Fibroblast of lung (primary cell): ENCODE measurements at places on chromosomes 7 and 10. TPM values are rescaled to one million over a fixed set of nuclear protein-coding genes. Genes with fewer than 3 reads are reported as not detected.

DNA sequence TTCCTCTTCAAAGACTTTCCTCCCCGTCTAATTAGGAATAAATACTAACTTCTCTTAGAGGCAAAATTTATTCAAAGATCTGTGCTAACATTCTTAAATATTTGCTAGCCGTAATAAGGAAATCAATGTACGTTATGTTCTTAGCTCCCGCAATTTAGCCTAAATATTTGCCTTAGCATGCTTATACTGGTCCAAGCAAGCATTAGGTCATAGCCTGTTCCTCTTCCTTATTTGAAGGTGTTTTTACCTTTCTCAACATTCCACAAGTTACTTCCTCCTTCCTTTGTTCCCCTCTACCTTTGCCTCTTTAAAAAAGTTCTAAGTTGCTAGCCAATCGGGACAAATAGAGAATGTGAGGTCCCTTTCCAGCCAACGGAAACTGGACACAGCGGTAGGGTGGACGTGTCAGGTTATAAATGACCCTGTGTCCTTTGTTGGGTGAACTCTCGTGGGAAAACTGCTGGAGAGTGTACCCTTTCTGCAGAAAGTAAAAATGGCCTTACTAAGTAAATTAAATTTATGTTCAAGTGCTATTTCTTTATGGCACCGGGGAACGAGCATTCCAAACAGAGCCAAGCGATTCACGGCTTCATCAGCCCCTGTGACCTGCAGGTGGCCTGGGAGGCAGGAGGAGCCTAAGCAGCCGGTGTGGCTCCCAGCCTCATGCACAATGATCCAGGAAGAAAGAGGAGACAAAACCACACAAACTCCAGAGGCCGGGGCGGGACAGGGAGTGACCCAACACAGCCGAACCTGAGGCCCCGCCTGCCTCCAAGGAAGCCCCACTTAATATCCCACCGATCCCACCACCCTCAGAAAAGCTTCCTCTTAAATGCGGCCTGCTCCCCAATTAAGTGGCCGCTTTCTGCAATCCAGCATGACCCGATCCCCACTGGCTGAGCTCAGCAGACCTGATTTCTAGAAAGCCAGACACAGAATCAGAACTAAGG, 67.0 kb downstream of the ZRANB1 start:
- DNase-seq: no peak

GRCh38 chr7:130649004-130649790, 19.4 kb downstream of the COPG2 start:
- peak; percentile 34 for DNase-seq

DNA sequence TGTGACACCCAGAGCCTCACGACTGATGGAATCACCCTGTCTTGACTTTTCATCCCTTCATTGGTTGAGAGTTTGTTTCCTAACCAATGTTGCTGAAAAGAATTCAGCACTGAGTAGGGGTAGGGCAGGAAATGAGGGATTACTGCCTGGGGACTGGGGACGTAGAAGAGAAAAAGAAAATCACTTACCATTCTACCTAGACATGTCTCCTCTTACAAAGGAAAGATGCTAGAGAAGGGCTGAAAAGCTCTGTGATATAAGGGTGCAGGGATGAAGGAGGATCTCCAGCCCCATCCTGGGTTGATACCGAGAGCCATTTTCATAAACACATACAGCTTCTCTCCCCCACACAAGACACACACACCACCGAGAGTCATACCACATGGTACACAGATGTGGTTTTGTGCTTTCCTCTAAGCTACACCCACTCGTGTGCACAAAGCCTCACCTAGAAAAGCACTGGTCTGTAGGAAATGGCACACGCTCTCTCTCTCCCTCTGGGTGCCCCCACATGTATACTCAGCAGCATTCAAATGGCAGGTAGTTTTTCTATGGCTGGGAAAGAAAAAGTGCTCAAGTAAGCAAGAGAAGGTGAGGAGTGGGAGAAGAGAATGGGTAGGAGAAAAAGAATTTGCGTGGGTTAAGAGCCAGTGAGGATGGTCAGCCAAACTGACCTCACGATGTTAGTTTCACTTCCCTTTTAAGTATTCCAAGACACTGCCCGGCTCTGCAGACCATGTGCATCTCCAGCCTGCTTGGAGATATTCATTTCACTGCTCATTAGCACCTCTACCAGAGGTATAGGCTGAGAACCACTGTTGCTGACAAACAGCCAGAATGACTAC, 85.8 kb downstream of the CALD1 start:
- peak; percentile 64 for DNase-seq

DNA sequence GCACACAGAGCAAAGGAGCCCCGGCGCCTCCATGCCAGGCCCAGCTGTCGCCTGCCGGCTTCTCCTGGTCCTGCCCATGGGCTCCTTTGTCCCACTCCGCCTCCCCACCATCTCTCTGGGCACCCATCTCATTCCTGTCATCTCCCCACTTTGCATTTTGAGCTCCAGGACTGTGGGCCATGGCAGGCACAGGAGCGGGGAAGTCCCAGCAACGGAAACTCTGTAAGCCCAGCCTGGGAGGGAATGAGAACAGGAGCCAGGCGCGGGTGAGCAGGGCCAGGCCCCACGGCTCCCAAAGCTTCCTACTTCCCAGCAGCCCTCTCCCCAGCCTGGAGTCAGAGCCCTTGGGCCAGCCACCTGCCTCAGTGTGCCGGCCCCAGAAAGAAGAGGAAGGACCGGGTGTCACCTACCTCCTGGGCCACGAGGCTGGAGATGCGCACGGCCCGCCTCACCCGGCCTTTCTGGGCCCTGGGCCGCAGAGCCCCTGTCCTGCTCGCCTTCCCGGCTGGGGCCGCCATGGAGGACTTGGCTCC, 23.1 kb downstream of the KCNH2 start:
- no peak for DNase-seq

DNA sequence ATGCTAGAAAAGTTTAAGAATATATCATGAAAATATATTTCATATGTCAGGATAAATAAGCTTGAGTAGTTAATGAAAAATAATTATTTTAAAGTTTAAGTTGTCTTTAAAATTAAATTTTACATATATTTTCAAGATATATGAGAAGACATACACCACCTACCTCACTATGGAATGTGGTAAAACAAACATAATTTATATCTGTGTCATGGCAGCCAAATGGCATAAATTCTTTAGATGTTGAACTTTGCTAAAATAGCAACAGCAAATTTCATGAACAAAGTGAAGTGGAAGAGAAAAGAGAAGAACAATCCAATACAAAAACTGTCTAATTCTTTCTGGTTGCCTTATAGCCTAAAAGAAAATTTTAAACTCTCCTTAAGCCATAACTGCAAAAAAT, 39.6 kb upstream of the SLC16A12 start:
- no peak for DNase-seq

DNA sequence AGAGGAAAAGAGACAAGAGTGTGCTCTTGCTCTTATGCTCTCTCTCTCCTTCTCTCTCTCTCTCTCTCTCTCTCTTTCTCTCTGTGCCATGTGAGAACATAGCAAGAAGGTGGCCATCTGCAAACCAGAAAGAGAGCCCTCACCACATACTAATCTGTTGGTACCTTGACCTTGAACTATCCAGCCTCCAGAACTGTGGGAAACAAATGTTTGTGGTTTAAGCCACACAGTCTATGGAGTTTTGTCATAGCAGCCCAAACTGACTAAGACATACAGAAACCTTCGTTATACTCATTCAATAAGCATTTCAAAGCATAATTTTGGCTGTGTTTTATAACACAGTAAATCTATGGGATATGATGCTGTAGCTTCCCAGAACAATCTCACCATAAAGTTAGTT, 56.4 kb upstream of the PLPP4 start:
- peak; percentile 90 for DNase-seq

- no peak for DNase-seq
These were observed 42.3 kb downstream of the RELN start for GRCh38 chr7:103947026-103947655.

- no peak for DNase-seq
These were observed 808.8 kb downstream of the GRM8 start for GRCh38 chr7:126443951-126444350.

DNA sequence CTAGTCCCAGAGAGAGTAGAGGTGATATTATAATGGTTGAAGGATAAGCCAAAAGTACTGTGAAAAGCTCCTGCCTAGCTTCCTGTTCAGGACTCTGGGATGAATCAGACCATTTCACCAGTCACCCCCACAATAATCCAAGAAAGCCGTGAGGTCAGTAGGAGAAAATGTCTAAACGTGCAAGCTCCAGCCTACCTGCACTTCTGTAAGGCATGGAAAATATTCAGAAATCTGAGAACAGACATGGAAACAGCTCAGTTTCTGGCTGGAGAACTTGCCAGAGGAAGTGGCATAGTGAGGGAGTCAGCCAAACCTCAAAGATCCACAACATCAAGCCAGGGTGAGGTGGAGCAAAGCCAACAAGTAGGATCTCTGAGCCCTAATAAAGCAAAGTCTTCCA, 58.2 kb downstream of the ELAPOR2 start:
- peak; percentile 67 for DNase-seq

DNA sequence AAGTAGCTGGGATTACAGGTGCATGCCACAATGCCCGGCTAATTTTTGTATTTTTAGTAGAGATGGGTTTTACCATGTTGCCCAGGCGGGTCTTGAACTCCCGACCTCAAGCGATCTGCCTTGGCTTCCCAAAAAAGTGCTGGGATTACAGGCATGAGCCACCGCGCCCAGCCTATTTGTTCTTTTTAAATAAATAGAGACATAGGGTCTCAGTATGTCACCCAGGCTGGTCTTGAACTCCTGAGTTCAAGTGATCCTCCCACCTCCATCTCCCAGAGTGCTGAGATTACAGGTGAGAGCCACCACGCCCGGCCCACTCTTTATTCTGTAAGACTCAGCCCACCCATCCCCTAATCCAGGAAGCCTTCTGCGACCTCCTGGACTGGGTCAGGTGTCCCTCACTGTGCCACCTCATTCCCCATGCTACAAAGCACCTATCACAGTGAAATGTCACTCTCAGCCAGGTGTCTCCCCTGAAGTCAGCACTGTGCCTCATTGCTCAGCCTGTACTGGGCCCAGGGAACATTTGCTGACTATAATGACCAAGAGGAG, 2.8 kb downstream of the TMEM120A start:
- DNase-seq: no peak

DNA sequence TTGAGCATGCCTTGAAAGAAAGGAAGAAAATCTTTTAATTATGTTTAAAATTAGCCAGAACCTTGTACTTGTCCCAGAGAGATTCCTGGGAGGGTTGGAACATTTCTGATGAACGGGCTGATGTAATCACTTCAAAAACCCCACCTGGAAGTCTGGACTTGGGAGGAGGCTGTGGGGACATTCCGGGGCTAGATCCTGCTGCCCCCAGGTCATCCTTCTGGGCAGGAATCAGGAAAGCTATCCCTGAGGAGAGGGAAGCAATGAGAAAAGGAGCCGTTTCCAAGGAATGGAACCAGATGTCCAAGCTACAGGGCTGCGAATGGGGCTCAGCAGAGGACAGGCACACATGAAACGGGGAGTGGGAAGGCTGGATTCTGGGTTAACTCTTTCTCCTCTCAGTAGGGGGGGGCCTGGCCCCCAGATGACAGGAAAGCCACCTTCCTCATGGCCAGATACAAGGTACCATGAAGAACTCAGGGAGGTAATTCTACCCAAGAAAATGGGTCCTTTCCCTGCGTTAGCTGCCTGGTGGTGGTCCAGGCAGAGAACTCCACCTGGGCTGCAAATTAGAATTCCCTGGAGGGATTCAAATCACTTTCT, 280.1 kb downstream of the TCF7L2 start:
- no peak for DNase-seq

DNA sequence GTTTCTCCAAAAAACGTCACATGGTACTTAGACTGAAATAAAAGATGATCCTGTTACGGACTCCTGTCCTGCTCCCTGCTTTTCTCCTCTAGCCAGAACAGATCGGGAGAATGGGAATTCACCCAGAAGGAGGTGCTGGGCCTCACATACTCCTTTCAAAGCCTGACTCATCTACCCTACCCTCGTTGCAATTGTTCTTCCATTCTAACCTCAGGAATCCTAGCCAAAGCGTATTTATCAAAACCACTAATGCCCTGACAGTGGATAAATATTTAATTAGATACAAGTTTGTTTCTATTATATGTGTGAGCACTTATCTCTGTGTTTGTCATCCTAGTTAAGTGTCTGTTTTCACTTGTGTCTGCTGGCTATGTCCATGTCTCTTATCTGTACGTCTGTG, 21.7 kb downstream of the ZCWPW1 start:
- peak; percentile 22 for DNase-seq

GRCh38 chr10:51667678-51668335, 31.6 kb downstream of the CSTF2T start:
- DNase-seq: peak; percentile 65

DNA sequence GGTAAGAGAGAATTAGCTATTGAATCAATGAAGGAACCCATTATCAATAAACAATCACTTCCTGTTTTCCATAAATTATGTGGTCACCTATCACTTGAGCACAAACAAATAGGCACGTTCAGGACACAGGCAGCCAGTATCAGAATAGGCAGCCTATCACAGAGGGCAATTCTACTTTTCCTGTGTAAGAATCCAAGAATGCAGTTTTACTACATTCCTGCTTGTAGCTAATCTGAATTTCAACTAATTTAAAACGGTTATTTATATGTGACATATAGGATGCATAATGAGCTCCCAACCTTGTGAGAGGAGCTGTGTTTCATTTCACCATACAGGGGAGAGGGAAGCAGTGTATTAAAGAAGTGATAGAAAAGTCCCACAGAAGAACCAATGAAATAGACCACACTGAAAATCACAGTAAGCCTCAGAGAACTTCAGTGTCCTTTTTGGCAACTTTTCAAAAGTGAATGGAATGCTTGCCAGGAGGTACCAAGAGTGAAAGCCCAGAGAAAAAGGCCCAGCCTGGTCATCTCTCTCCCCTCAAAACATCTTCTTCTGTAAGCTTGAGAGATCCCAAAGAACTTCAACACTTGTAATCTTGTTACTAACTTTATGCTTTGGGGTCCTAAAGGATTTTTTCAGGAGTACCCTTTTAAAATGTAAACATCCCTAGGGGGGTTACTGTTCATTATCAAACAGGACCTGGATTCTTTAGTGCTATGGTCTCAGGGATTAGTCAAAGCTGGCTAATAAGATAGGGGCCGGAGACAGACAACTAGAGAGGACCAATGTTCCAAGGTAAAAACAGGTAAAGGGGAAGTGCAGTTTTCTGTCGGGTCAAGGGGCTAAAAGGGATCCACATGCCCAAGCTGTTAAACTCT, 1.3 kb downstream of the IMMP2L start:
- peak; percentile 37 for DNase-seq

- no peak for DNase-seq
These were observed 122.5 kb downstream of the FAM53B start for GRCh38 chr10:124621637-124622036.

DNA sequence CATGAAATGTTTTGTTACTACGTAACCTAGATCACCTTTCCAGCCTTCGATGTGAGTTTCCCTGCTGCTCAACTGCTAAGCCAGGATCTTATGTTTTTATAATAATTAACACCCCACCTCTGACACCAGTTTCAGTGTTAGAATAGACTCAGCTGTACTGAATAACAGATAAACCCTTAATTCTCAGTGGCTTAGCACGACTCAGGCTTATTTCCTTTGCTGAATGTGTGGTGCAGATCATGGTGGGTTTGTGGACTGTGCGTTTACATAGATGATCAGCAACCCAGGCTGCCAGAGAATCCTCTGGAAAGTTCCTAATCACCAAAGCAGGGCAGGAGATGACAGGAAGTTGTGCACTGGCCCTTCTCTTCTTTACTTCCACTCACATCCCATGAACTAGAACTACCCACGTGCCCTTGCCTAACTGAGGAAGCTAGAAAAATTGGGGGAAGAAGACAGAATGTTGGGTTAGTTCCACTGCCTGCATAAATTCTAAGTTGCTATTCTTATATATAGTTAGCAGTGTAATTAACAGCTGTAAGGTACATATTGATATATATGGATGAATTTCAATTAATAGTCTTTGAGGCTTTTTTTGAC, 111.8 kb downstream of the MAPK8 start:
- no peak for DNase-seq

Gene KIAA1549
- total RNA-seq: 0.66 and 0.77 TPM in 2 replicates

Gene FAM180A
- 24.4 and 38.5 TPM in 2 replicates for total RNA-seq

Gene GPAM
- 17.0 and 19.3 TPM in 2 replicates for total RNA-seq

Gene MRC1
- total RNA-seq: under 0.01 TPM in 1 of 2 replicates, not detected in the other

Gene SEMA4G
- total RNA-seq: 0.51 and 1.8 TPM in 2 replicates
